ENCODE measurements at places on chromosomes 1 and 21.
A peak's percentile ranks its signal among the peaks of the same experiment; 100 is the strongest.

DNA sequence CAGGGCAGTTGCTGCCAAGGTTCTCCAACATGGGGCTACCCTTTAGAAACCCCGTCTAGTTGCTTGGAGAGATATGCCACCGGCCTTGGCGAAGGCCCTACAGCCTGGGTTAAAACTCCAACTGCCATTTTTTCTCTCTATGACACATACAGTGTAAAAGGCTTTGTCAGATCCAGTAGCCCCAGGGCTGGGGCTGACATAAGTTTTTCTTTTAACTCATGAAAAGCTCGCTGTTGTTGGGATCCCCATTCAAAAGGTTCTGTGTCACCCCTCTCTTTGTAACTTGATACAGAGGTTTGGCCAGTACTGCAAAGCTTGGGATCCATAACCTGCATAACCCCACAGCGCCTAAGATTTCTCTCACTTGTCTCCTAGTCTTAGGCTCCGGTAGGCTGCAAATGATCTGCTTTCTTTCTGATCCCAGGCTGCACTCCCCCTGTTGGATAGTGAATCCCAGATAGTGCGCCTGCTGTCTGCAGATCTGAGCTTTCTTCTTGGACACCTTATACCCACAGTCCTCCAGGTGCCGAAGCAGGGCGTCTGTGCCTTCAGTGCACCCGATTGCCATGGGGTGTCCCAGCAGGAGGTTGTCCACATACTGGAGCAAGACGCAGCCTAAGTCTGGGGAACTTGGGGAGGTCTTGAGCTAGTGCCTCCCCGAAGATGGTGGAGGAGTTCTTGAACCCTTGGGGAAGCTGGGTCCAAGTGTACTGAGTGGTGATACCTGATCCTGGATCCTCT is 406.2 kb downstream of the TGFB2 start:
- no peaks in the 10 kb centered on the region for H3K36me3 ChIP-seq
- DNase-seq = no peak
- H3K4me1 ChIP-seq = no peaks in the 10 kb centered on the region
- H3K27me3 ChIP-seq = no peaks in the 10 kb centered on the region

DNA sequence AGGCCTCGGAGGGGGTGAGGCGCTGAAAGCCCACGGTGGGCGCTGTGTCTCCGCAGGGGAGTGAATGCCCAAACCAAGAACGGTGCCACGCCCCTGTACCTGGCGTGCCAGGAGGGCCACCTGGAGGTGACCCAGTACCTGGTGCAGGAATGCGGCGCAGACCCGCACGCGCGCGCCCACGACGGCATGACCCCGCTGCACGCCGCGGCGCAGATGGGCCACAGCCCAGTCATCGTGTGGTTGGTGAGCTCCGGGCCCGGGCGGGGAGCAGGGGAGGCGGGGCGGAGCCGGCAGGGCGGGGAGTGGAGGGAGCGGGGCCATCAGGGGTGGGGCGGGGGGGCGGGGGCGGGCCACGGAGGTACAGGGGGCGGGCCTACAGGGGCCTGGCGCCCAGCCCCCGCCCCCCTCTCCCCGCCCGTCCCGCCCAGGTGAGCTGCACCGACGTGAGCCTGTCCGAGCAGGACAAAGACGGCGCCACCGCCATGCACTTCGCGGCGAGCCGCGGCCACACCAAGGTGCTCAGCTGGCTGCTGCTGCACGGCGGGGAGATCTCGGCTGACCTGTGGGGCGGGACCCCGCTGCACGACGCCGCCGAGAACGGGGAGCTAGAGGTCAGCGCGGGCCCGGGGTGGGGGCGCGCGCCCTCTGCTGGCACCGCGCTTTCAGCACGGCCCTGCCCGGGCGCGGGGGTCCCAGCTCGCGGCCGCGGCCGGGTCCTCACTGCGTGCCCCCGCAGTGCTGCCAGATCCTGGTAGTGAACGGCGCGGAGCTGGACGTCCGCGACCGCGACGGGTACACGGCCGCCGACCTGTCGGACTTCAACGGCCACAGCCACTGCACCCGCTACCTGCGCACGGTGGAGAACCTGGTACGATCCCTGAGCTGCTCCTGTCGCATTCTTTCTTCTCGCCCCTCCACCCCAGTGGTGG is 15.9 kb downstream of the ESPN start:
- H3K27me3 ChIP-seq = peaks cover 14% of the 10 kb centered on the region
- no peak overlapping the region for H3K4me3 ChIP-seq
- no peak overlapping the region for H3K27ac ChIP-seq
- no peak for DNase-seq

DNA sequence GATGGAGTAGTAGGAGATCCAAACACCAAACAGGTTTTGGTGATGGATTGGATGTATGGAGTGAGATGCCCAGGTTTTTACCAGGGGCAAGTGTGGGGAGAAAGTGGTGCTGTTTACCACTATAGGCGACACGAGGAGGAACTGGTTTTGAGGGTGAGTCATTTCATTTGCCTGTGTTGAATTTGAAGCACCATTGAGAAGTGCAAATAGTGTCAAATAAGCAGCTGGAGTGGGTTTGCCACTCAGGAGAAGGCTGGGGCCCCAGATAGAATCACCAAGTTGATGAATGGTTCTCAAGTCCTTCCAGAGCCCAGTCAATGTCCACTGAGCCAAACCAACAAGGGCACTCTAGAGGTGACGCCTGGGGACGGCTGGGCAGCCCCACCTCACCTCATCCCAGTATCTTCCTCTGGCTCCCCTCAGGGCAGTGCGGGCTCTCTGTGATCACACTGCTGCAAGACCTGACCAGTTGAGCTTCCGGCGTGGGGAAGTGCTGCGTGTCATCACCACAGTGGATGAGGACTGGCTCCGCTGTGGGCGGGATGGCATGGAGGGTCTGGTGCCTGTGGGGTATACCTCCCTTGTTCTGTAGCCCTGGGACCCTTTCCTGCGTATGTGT is 9.4 kb downstream of the RUSC1 start:
- no peak overlapping the region for H3K4me3 ChIP-seq
- peaks cover 3% of the 10 kb centered on the region for H3K4me1 ChIP-seq
- no peaks in the 10 kb centered on the region for H3K36me3 ChIP-seq

DNA sequence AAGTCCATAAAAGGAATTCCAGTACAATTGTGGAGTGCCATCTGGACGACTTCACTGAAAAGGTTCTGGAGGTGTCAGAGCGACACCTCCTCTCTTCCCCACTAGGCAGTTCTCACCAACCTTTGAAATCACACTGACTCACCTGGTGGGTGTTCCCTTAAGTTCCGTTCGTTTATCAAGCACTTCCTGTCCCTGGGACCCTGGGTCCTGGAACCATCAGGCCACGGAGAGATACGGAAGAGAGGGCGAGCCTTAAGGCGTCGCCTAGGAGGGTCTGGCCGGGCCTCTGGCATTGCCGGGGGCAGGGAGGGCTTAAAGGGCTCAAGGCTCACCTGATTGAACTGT is 317 bp downstream of the SPAG17 start:
- no peak overlapping the region for H3K4me3 ChIP-seq
- no peak overlapping the region for H3K27ac ChIP-seq
- no peak for DNase-seq
- H3K27me3 ChIP-seq = no peaks in the 10 kb centered on the region
- no peaks in the 10 kb centered on the region for H3K4me1 ChIP-seq

DNA sequence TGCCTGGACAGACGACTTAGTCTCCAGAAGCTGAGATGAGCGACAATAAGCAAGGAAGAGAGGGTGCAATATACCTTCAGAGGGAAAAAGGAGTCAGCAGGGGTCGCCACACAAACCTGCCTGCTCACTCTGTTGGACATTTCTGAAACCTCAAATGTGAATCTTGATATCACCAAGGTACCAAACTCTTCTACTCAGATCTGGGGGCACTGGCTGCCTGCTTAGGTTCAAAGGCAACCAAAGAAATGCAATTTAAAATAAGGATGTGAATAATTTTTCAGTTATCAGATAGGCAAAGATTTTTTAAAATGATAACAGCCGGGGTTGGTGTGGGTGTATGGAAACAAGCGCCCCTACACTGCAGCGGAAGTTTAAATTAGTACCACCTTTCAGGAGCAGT is 164.2 kb downstream of the HIVEP3 start:
- H3K27ac ChIP-seq = no peak overlapping the region
- H3K4me1 ChIP-seq = no peaks in the 10 kb centered on the region
- DNase-seq = no peak

GRCh38 chr1:41372600-41372993 is 11.4 kb downstream of the FOXO6 start:
- H3K4me1 ChIP-seq = peaks cover 8% of the 10 kb centered on the region
- DNase-seq = no peak
- no peak overlapping the region for H3K4me3 ChIP-seq
- H3K36me3 ChIP-seq = no peaks in the 10 kb centered on the region

- DNase-seq = no peak
- no peak overlapping the region for H3K27ac ChIP-seq
- H3K27me3 ChIP-seq = no peaks in the 10 kb centered on the region
Measured at GRCh38 chr1:92901126-92901525, 60.1 kb downstream of the DIPK1A start.

- H3K27me3 ChIP-seq = no peaks in the 10 kb centered on the region
- H3K36me3 ChIP-seq = no peaks in the 10 kb centered on the region
- DNase-seq = no peak
- H3K27ac ChIP-seq = no peak overlapping the region
- no peaks in the 10 kb centered on the region for H3K4me1 ChIP-seq
- no peak overlapping the region for H3K4me3 ChIP-seq
Measured at GRCh38 chr21:38244885-38245869, 11.6 kb upstream of the KCNJ15 start.

GRCh38 chr1:84141182-84142003 is 2.7 kb upstream of the PRKACB start:
- no peak overlapping the region for H3K27ac ChIP-seq
- no peaks in the 10 kb centered on the region for H3K36me3 ChIP-seq
- H3K4me3 ChIP-seq = no peak overlapping the region
- no peaks in the 10 kb centered on the region for H3K4me1 ChIP-seq

DNA sequence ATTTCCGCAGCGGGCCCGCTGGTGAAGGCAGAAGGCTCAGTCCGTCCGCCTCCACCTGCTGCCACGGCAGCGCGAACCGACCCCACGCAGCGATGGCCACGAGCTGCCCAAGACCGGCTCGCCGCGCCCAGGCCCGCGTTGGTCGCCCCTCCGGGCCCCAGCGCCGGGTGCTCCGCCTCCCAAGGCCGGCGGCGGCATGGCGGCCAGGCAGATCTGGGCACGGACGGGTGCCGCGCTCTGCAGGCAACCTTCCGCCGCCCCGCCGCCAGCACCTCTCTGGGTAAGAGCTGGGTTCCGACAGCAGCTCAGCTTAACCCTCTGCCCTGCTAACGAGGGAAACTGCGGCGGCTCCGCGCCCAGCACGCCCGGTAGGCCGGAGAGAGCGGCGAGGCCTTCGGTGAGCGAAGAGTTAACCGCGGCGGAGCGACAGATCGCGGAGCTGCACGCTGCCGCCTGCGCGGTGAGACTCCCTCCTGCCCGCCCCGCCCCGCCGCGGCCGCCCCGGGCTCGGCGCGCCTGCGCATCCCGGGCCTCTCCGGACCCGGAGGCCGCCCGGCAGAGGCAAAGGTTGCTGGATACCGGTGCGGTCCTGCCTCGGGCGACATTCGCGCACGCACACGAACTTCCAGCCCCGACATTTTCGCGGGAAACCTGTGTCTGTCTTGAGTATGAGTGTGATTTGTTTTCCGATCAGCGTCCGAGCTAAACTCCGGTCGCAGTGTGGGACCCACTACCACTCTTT is at the start of gene C1orf53:
C1orf53 (plus strand) TSS at position 177 of the 742 bp plus-strand sequence; CDS start at position 197, 20 bp downstream.
- DNase-seq = peak; percentile 68
- no peaks in the 10 kb centered on the region for H3K36me3 ChIP-seq
- peak within 1 kb of the TSS; percentile 72 for H3K27ac ChIP-seq
- no peaks in the 10 kb centered on the region for H3K27me3 ChIP-seq
- no peaks in the 10 kb centered on the region for H3K4me1 ChIP-seq
- H3K4me3 ChIP-seq = peak within 1 kb of the TSS; percentile 55

DNA sequence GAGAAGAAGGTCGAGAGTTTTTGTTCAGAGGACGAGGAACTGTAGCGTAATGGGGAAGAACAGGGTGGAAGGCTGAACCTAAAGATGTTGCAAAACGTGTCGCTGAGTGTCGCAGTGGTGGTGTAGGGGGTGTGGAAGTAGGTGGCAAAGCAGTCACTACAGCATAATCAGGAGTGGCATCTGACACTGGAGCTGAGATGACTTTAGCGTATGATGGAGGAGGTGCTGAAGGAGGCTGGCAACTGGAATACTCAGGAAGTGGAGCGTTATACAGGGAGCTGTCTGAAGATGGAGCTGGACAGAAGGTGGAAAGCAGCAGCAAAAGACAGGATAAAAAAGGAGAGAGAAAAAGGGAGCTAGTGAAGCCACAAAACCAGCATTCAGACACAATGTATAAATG is 89.9 kb upstream of the LBR start:
- H3K36me3 ChIP-seq = no peaks in the 10 kb centered on the region
- no peaks in the 10 kb centered on the region for H3K27me3 ChIP-seq
- no peak overlapping the region for H3K27ac ChIP-seq

DNA sequence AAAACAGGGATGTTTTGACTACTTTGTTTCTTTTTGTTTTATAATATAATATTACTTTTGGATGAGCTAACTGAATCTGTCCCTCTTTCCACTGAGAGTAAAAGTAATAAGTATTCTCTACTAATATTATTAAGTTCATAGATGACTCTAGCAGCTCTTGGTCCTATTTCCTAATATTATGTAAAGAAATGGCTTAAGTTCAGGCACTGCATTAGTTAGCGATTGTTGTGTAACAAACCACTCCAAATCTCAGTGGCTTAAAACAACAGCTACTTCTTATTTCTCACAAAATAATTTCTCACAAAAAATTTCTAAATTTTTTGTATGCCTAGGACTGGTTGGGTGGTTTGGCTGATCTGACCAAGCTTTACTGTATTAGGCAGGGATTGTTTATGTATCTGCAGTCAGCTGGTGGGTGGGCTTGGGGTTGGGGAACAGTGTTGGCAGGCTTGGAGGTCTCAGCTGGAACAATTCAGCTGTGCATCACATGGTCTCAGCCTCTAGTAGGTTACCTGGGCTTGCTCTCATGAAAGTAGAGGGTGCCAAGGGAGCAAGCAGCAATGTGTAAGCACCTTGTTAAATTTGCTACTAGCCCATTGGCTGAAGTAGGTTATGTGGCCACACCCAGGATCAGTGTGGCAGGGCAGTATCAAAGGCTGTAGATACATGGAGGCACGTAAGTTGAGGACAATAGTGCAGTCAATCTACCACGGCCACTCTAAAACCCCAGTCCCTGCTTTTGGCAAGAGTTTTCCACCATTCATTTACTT is 8.8 kb upstream of the CCT8 start:
- no peaks in the 10 kb centered on the region for H3K27me3 ChIP-seq
- H3K4me3 ChIP-seq = no peak overlapping the region
- H3K36me3 ChIP-seq = no peaks in the 10 kb centered on the region
- no peak for DNase-seq

- no peaks in the 10 kb centered on the region for H3K27me3 ChIP-seq
- H3K27ac ChIP-seq = no peak overlapping the region
- DNase-seq = no peak
- H3K4me1 ChIP-seq = no peaks in the 10 kb centered on the region
- no peak overlapping the region for H3K4me3 ChIP-seq
Measured at GRCh38 chr1:7384679-7385078, 386.4 kb upstream of the VAMP3 start.

GRCh38 chr1:90381598-90381997 is 335.5 kb downstream of the BARHL2 start:
- H3K4me1 ChIP-seq = no peaks in the 10 kb centered on the region
- H3K27me3 ChIP-seq = no peaks in the 10 kb centered on the region
- no peak for DNase-seq
- no peak overlapping the region for H3K4me3 ChIP-seq

GRCh38 chr1:237684236-237684635 is 206.5 kb downstream of the ZP4 start:
- H3K36me3 ChIP-seq = no peaks in the 10 kb centered on the region
- H3K4me3 ChIP-seq = no peak overlapping the region
- no peak for DNase-seq
- no peaks in the 10 kb centered on the region for H3K4me1 ChIP-seq

GRCh38 chr1:23639460-23640095 is 52.0 kb upstream of the RPL11 start:
- DNase-seq = no peak
- no peak overlapping the region for H3K4me3 ChIP-seq
- H3K36me3 ChIP-seq = no peaks in the 10 kb centered on the region
